ENCODE measurements at places on chromosomes 5 and 9.

- no peak for DNase-seq
Observed at GRCh38 chr5:102858221-102858620, 103.1 kb downstream of the PAM start.

DNA sequence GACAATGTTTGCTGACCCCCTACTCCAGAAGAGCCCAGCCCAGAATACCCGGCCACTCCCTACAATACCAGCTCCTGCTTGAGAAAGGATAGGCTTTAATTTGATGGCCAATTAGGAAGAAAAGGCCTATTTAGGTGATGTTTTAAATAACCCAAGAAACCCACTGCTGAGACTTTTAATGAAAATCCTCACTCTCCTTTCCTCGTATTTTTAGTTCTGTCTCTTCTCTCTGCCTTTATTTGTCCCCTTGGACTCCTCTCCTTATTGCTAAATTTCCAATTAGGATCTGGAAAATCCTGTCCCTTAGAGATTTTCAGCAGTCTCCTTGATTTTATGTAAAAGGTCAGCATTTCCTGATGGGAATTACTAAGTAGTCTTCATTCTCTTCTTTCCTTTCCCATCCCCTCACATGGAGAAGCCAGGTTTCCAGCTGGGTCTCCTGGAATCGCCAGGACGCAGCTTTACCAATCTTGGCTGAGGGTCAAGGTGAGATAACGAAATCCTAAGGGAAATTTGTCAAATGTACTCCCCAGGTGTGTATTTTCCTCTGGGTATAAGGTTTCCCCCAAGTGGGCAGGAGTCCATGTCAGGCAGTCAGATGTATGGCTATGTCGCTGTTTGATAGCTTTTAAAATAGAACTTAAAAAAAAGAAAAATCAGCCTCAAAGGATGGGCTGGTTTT, 11.7 kb downstream of the STC2 start:
- DNase-seq: no peak

- no peak for DNase-seq
Observed at GRCh38 chr9:136960212-136960937, 8.3 kb downstream of the LCN12 start.

DNA sequence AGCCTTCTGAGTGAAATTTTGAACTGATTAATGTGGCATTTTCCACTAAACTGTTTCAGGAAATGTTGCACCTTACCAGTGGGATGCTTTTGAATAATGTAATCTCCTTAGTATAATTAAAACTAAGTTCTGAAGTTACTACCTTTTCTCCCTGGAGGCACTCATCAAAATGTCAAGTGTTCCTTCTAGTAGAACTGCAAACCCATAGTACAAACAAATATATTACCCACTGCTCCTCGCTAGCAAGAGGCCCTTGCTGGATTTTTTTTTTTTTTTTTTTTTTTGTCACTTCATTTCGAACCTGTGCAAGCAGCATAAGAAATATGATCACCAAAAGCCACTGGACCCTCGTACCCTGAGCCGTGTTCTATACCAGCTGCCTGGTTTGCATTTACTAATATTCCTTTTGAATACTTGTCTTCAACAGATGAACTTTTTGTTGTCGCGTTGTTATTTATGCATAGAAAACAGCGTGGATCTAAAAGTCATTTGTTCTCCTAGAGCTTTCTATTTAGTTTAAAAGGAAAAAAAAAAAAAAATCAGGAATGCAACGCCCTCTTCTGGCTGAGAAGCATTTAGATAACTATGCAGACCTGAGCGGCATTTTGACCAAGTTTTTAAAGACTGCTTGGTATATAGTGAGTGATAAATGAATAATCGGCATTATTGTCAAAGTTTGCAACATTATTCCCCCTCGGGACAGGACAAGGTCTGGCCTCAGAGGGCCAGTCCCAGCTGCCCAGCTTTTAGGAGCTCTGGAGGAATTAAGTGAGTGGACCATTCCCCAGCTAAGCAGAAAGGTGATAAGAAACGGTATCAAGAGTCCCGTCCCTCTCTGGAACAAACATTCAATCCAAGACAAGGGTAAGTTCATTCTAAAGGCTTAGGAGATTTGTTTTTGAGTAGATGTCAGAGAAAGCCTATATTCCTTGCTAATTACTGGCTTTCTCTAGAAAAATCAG, 162.5 kb upstream of the KIF2A start:
- no peak for DNase-seq

Measured in T-helper 17 cell (primary cell).